ENCODE measurements at places on chromosomes 4 and X.

GRCh38 chr4:2646396-2647149 is 109.6 kb downstream of the TNIP2 start:
- DNase-seq = no peak

GRCh38 chr4:6121276-6121850 is 79.0 kb downstream of the JAKMIP1 start:
- no peak for DNase-seq

GRCh38 chrX:68511255-68511654 is 12.4 kb downstream of the YIPF6 start:
- DNase-seq = peak; percentile 1

DNA sequence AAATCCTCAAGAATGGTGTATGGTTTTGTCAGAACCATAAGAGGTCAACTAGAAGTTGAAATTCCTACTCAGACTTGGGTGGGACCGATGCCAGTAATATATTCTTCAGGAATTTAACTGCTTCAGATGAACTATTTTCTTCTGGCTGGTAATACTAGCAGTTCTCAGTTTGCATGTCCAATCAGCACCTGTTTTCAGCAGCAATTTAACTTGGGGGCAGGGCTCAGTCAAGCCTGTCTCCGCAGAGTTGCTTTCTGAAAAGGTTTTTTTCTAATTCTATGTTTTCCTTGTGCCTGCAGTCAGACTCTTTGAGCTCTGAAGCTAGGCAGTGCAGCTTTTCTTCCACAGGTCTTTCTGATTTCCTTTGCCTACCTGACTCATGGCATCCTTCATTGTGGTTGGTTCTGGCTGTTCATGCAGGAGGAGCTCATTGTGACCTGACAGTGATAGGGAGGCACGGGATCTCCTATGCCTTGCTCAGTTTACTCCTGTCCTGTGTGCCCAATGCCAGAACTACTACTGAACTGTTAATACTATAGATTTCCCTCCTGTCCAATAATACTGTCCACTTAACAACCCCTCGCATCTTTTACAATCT is 17.3 kb upstream of the FMR1 start:
- DNase-seq = no peak

- DNase-seq = no peak
Observed at GRCh38 chr4:123812066-123812390, 415.4 kb downstream of the SPRY1 start.

- DNase-seq = no peak
Observed at GRCh38 chrX:129754056-129755024, 15.6 kb downstream of the XPNPEP2 start.

GRCh38 chr4:131644619-131645018 is 1504.5 kb upstream of the PCDH10 start:
- no peak for DNase-seq

- no peak for DNase-seq
Observed at GRCh38 chrX:149010013-149010852, 494.9 kb downstream of the IDS start.

GRCh38 chr4:176443117-176443516 is 123.4 kb downstream of the SPCS3 start:
- DNase-seq = no peak

DNA sequence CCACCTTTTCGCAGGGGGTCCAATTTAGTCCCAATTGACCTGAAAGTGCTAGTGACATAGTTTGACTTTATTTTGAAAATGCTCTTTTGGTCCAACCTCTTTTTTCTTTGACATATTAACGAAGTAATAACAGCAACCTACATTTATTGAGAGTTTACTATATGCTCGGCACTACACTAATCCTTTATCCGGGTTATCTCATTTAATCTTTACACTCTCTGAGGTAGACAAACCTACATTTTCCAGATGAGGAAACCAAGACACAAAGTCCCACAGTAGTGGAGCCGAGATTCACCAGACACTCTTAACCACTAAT is 307 bp upstream of the ATRX start:
- DNase-seq = no peak
